Activated T-cell treated with anti-CD3 and anti-CD28 coated beads, Interleukin-2, amount 50 U/mL, for 1 hour (primary cell): ENCODE measurements at places on chromosomes 16 and 17.
A peak's percentile ranks its signal among the peaks of the same experiment; 100 is the strongest.

GRCh38 chr16:84596801-84597527 is 20.9 kb downstream of the COTL1 start:
- no peak for DNase-seq

DNA sequence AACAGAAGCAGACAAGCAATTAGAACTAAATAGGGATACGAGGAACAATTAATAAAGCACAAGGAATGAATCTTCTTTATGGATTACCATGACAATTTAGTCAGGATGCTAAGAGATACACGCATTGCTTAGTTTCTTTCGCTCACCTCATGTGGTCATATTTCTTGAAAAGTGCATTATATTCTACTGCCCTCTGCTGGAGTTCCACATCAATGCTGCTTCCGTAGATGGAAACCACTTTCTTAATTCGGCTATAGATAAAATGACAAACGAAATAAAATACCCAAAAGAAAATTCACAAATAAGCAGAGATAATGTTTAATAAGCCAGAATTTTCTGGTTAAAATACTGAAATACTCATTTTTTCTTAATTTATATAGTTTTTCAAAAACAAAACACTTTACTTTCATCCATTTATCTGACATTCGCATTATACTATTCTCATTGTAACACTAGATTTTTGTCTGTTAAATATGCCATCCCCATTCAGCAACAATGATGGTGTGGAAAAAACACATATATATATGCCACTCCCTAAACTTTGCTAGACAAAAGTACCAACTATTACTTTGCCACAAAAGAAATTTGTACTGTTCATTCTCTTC is 22.0 kb upstream of the PHLPP2 start:
- DNase-seq = no peak

DNA sequence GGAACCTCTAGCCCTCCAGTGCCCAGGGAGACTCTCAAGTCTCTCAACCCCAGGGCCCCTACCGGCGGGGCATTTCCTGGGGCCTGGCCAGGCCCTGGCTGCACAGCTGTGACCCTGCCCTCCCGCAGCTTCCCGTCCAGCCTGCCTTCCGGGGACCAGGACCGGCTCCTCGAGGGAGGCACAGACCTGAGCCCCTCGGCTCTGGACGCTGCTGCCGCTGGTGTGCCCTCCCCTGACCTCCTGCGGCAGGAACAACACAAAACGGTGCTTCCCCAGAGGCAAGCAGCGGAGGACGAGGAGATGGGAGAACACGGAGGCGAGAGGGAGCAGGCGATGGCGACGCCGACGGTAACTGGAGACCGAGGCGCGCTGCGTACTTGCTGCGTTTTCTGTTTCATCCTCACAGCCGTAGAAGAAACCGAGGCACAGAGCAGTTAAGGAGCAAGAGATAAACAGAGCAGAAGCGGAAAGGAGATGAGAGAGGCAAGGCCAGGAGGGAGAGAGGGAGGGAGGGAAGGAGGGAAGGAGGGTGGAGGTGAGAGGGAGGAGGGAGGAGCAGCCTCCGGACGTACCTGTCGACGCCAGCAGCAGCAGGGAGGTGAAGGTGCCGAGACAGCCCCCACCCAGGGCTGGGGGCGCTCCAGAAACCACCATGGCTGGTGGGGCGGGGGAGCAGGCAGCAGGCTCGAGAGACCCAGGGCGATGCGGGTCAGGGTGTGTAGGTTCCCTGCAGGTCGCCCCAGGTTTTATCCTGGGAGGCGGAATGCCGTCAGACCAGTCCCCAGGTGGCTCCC is at the start of gene PRSS22:
PRSS22 (minus strand) TSS at position 720 of the 794 bp plus-strand sequence; CDS start at position 654, 66 bp downstream.
- peak; percentile 35 for DNase-seq

DNA sequence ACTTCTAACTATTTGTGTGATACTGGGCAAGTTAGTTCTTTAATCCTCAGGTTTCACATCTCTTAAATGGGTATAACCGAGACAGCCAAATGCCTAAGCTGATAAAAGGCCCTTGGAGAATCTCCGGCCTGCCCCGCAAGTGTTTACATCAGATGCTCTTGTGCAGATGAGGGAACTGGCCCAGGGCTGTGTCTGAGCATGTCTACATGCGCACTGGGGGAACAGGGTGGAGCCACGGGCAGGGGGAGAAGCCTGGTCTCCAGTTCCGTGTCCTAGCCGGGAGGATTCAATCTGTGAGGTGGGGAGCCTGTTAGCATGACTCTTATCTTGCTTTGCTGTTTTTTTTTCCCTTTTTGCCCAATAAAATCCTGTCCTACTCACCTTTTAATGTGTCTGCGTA is 222.9 kb downstream of the CDH8 start:
- no peak for DNase-seq

- DNase-seq = no peak
Measured at GRCh38 chr17:79819534-79820276, 19.5 kb downstream of the CBX4 start.
